Kidney (tissue), 22 donors: ENCODE measurements at places on chromosomes 5 and 9. TPM values are rescaled to one million over a fixed set of nuclear protein-coding genes. Genes with fewer than 3 reads are reported as not detected.

- no peak for DNase-seq
These were observed 291.8 kb downstream of the AOPEP start for GRCh38 chr9:95018099-95018936.

- DNase-seq = no peak
These were observed 230.2 kb upstream of the IRX2 start for GRCh38 chr5:2981652-2982051.

- no peak for DNase-seq
These were observed 188.7 kb upstream of the S1PR3 start for GRCh38 chr9:88802533-88802932.

Gene FSD1L
- 13.2 TPM for total RNA-seq

Gene PLEKHG4B
- total RNA-seq = 0.13 TPM

Gene SHISAL2B
- not detected for total RNA-seq
